ENCODE measurements at places on chromosomes 2 and 18.

- no peak for DNase-seq
These were observed 160.9 kb downstream of the MYO5B start for GRCh38 chr18:50034029-50034428.

GRCh38 chr2:238835726-238836301 lies 12.1 kb upstream of the TWIST2 start:
- no peak for DNase-seq

GRCh38 chr2:110688594-110689091 lies 10.8 kb upstream of the BUB1 start:
- no peak for DNase-seq

GRCh38 chr2:62485761-62486438 lies 20.1 kb downstream of the TMEM17 start:
- DNase-seq, result no peak

DNA sequence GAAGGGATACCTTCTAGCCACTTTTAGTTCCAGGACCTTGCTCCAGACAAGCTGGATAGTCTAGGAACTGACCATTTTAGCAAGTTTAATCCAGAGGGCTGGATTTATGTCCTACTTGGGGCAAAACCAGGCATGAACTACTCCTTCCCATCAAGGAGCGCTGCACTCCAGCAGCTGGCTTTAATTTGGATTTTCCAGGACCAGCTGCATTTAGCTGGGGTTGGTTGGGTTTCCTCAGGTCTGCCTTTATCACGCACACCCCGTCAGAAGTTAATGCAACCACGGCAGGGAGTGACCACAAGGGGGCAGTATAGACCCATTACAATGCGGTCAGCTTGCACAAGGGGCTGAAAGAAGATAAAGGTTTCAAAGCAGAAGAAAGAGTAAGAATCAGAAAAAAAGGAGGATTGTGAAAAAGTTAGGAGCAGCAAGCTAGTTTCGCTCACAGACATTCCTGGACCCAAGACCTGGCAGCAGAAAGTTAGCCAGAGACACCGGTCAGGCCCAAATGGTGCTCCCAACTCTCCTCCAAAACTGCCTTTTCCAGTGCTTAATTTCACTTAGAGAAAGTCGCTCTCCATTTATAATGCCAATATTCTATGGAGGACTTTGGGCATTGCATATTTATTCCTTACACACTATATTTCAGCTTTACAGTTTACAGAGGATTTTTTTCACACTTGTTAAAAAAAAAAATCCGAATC lies 40.1 kb downstream of the SLC4A1AP start:
- DNase-seq, result peak; percentile 91

- DNase-seq, result no peak
These were observed 12.8 kb downstream of the METTL8 start for GRCh38 chr2:171420728-171421563.

DNA sequence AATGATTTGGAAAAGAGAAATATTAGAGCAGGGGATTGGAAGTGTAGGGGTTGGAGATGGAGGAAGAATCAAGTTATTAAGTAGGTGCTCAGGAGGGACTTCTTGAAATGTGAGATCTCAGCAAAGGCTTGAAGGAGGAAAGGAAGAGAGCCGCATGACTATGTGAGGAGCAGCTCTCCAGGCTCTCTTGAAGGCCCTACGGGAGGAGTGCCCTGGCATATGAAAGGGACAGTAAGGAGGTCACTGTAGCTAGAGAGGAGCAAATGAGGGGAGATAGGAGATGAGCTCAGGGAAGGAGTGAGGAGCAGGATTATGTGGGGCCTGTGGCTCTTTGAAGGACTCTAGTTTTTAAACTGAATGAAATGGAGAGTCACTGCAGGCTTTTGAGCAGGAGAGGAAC lies 181.1 kb upstream of the NABP1 start:
- no peak for DNase-seq

GRCh38 chr2:118242216-118242615 lies 153.9 kb downstream of the INSIG2 start:
- DNase-seq, result no peak

Data from NCI-H1417 (cell line).